ENCODE measurements at places on chromosomes 12 and 14.

GRCh38 chr12:41950455-41950854 lies 194.2 kb downstream of the GXYLT1 start:
- DNase-seq = no peak

- DNase-seq = no peak
Observed at GRCh38 chr12:105067511-105068031, 16.7 kb downstream of the ALDH1L2 start.

DNA sequence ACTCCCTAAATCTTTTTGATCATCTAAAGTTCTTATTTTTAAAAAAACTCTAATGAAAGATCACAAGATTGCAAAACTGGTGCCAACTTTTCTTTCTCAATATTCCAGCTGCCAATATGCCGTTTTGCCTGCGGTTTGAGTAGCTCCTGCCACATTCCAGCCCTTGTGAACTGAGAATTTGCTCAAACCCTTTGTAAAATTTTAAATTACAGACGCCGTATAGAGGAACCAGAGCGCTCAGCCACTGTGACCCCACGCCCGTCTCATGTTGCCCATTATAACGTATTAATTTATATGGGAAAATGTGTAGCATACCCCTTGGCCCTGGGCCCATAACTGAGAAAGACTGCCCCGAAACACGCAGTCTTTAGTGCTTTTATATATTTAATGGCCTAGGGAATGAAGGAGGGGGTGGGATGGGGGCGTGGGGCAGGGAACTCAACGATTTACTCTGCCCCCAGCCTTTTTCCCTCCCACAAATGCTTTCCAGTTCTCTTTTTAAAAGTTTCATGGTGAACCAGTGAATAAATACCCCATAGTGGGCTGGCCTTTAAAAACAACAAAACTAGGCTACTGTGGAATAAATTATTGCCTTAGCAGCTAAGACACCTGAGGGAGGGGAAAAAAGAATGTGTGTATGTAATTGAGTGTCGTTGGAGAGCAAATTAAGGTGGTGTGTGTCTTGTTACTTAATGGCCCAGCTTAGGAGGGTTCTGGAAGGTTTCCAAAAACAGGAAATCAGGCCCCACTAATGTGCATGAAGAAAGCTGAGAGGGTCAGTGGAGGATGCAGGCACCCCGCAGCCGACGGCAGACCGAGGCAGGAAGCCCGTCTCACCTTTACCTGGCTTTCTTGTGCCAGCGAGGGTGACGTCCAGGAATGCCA lies 45.7 kb upstream of the RFLNA start:
- DNase-seq = peak; percentile 19

- no peak for DNase-seq
Observed at GRCh38 chr14:71225113-71225512, 317.9 kb downstream of the PCNX1 start.

DNA sequence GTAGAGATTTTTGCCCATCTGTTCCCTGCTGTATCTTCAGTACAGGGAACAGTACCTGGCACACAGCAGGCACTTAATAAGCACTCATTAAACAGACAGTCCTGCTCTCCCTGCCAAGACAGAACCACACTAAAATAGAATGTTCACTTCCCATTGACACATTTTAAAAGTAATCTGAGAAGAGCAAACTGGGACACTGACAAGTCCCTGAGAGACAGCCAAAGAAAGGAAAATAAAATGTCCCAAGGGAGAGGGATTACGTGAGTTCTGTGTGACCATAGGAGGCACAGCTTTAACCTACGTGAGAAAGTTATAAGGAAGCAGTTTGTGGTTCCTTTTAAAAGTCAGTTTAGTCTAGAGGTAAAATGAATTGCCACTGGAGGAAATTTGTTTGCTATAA lies 43.9 kb upstream of the SYCP3 start:
- DNase-seq = no peak

DNA sequence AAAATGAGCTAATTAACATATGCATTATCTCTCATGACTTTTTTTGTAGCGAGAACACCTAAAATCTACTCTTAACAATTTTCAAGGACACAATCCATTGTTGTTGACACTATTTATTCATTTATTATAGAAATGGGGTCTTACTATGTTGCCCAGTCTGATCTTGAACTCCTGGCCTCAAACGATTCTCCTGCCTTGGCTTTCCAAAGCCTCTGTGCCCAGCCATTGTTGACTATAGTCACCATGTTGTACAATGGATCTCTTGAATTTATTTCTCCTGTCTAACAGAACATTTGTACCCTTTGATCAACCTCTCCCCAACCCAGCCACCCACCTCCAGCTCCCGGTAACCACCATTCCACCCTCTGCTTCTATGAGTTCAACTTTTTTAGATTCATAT lies 41.2 kb downstream of the HCAR2 start:
- DNase-seq = no peak

- DNase-seq = no peak
Observed at GRCh38 chr12:26830783-26831551, 2.0 kb downstream of the ITPR2 start.

GRCh38 chr12:4833053-4833452 lies 76.7 kb upstream of the KCNA1 start:
- no peak for DNase-seq

DNA sequence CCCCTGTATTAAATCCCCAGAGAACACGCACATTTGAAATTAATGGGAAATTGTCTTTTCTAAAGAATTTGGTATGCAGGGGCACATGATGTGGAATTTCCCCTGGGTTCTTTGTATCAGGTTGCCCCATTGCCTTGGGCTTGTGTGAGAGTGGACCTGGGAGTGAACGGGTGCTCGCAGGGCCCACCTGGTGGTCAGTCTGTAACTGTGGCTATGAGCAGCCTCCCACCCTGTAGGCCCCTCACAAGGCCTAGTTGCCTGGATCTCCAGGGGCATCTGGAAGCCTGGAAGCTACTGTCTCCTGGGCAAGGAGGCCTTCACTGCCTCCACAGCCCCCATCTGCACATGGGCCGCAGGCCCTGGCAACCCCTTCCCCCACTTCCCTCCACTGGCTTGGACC lies 96.7 kb downstream of the SLC25A47 start:
- no peak for DNase-seq

DNA sequence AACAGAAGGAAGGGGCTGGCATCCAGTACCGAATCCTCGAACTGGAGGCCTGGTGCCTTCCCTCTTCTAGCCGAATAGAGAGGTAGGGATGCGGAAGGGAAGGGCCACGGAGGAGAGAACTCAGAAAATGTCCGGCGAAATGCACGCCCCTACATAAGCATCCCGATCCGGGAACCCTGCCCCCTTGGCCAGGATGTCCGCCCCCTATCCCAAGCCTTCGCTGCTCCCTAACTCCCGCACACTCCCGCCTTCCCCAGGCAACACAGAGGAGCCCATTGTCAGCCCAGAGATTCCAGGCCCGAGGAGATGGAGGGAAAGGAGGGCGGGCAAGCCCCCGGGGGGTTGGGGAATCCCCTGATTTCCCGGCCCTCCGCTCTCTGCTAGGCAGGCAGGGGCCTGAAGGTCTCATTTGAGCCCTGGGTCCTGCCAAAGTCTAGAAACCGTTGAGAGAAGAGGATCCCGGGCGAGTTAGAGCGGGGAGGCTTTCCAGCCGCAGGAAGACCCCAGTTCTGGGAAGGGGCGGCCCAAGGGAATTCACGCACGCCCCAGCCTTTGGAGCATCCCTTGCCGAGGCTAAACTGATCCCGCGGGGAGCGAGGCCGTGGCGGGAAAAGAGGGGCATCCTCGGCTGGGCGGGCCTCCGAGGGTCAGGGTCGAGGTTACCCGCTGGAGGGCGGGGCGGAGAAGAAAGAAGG lies 569 bp upstream of the ARHGEF40 start:
- no peak for DNase-seq

DNA sequence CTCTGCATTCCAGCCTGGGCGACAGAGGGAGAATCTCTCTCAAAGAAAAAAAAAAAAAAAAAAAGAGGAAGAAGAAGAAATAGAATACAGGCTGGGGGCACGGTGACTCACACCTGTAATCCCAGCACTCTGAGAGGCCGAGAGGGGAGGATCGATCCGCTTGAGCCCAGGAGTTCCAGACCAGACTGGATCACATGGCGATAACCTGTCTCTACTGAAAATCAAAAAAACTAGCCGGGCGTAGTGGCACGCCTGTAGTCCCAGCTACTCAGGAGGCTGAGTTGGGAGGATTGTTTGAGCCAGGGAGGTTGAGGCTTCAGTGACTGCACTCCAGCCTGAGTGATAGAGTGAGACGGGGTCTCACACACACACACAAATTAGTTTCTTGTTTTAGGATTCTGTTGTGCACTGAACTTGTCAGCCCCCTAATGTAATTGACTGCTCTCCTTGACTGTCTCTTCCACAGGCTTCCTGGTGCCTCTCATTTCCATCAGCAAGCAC lies 963 bp upstream of the TINF2 start:
- DNase-seq = no peak

DNA sequence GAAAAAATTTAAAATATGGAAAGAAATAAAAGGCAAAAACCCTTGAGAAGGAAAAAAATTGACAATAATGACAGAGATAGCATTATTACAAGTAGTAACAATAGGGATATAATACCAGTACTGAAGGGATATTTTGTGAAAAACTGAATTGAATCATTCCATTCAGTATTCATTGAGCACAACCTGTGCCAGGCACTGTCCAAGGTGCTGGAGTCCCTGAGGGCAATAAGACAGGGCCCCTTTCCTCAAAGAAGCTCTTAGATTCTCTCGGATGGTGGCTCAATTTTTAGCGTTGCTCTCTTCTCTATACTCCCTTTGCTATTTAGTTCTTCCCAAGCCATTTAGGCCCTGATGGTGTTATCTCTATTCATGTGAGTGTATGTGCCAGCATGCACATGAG lies 34.3 kb upstream of the GAS2L3 start:
- DNase-seq = no peak

DNA sequence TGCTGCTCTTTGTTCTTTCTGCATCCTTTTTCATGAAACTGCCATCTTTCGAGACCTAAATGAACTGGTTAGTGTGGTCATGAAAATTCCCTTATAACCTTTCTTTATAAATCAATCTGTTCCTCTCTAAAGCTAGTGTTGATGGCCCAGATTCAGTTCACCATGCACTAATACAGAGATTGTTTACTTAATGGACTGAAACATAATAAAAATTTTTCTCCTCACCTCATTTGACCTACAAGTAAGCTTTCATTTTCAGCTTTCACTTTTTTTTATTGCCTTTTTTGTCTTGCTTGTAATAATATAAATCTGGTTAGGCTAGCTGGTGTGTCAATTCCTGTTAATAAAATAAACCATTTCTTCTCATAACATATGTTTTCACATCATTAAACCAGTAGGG lies 183.8 kb downstream of the CCDC59 start:
- DNase-seq = peak; percentile 92

GRCh38 chr12:26978801-26979200 lies 35.4 kb downstream of the TM7SF3 start:
- DNase-seq = no peak

DNA sequence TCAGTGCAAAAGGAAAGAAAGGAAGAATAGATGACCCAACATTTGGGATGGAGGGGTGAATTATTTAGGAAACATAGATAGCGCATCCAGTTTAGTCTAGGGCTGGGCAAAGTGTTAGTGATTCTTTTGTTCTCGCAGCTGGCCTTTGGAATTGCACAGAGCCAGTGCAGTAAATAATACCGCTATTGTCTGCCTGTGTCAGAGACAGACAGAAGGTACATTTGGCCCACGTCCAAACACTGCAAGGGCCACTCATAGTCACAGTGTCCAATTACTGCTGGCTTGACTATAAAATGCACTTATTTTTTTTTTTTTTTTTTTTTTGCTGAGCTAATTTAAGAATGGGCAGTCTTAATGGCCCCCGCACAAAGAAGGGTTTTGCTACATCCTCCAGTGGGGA lies 638.6 kb downstream of the BCL11B start:
- DNase-seq = no peak

GRCh38 chr14:61498811-61499210 lies 177.4 kb downstream of the PRKCH start:
- no peak for DNase-seq

- no peak for DNase-seq
Observed at GRCh38 chr14:92460541-92460915, 53.1 kb upstream of the RIN3 start.

DNA sequence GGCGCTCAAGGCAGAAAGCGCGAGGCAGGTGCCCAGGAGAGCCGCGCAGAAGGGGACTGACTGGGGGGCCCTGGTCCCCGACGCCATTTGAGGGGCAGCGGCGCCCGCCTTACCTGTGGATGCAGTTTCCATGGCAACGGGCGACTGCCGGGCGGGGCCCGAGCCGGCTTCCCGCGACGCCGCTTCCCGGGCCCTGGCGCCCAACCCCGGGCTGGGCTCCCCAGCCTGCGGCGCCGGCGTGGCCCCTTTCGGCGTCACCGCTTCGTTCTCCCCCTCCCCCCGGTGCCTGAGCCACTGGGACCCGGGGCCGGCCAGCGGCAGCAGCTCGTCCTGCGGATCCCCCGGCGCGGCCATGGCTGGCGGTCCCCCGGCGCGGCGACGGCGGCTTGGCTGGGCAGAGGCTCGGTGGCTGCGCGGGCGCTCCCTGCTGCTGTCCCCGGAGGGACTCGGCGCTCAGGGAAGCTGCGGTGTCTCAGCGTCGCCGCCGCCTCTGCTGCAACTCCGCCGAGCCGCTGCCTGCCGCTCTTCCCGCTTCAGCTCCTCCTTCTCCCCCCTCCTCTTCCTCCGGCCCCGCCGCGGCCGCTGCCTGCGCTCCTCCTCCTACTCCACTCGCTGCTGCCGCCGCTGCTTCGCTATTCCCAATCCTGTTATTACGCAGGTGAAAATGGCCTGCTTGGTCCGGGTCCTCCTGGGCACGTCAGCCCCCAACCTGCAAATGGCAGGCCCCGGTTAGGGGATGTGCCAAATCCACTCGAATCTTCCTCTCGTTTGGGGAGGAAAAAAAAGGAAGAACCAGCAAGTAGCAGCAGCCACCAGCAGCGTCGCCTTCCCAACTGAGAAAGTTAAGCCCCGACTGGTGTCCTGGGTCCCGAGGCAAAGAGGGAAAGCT lies at the start of gene RTN1:
Gene RTN1 (minus strand): TSS at position 500 of the 889 bp plus-strand sequence. CDS start 146 bp downstream, at position 354.
- no peak for DNase-seq

DNA sequence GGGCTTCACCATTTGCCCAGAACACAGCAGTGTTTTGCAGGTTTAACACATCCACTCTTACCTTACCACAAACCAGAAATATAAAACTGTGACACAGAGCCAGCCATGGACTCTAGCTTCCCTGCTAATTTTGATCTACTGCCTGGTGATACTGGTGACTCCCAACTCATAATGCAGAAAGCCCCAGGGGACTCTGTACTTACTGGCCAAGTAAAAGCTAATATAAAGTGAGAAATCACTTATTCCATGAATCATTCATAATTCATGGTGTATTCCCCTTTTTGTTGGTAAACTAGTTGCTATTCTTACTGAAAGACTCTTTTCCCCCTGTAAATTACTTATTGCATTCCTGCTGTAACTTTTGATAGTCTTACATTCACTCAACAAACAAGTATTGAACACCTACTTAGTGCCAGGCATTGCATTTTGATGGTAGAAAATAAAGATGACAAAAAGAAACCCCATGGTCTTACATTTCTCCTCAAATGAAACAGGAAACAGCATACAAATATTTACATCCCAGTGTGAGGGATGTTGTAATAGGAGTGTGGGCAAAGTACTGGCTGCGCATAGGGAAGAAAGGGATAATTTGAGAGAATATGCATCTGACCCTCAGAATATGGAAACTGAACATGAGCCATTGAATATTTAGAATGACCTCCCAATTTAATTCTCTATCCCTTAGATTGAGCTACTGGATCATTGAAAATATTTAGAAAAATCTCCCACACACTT lies 279.6 kb downstream of the PDZRN4 start:
- DNase-seq = no peak

GRCh38 chr12:31007153-31007495 lies 66.5 kb upstream of the DDX11 start:
- DNase-seq = no peak

All from NCI-H2081 treated with DMSO at 0.1 percent for 48 hours (cell line).